ENCODE measurements at places on chromosomes 1 and 21.

DNA sequence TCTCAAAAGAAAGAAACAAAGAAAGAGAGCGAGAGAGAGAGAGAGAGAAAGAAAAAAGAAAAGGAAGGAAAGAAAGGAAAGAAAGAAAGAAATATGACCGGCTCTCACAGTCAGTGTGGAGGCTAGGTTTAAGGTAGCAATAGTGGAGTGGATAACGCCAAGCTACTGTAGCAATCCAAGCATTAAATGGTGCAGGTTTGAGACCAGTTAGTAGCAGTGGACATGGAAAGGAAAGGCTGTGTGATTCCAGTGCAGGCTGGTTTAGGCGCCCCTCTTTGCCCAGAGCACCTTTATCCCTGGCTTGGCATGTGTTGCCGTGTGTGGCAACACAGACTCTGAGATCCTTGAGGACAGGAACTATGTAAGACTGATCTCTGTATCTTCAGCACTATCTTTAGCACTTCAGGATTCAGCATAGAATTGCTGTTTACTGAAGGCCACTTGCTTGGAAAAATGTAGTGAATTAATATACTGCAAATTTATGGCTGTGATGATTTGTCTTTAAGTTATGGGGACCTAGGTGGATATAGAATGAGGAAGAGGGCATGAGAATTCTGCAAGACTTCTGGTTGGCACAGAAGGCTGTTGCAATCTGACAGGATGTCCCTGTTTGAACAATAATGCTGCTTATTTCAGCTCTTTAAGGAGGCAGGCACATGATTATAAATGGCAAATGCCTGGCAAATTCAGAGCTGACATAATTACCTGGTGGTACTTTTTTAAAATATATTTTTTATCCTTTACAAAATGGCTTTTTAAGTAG, 10.8 kb upstream of the OSBPL9 start:
- DNase-seq, result no peak

- DNase-seq, result no peak
Measured at GRCh38 chr1:61337981-61338848, 255.9 kb downstream of the NFIA start.

DNA sequence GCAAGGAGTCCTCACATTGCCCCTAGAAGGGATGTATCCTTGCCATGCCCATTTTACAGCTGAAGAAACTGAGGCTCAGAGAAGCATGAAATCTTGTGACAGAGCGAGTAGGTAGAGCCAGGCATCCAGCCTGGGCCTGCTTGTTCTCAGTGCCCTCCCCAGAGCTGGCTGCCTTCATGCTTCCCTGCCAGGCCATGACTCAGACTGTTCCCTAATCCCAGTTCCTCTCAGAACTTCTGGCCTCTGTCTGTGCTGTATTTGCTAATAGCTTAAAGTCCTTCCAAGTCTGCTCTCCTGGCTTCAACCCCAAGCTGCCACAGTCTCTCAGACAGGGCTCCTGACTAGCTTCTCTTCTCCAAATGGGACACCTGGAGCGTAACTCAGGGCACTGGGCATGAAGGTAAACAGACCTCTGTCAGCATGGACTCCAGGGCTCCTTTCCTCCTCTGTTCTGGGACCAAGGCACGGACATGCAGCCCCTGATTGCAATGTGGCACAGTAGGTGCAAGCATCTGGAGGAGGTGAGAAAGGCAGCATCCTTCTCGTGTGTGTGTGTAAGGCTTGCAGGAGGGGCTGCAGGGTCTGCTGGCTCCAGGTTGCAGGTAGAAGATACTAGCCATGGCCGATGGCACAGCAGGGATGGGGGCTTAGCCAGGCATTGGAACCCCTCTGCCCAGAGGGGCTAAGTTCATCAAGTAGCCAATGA, 122.7 kb downstream of the HMGB4 start:
- DNase-seq, result no peak

- DNase-seq, result no peak
Measured at GRCh38 chr1:31012210-31012924, 53.1 kb downstream of the PUM1 start.

DNA sequence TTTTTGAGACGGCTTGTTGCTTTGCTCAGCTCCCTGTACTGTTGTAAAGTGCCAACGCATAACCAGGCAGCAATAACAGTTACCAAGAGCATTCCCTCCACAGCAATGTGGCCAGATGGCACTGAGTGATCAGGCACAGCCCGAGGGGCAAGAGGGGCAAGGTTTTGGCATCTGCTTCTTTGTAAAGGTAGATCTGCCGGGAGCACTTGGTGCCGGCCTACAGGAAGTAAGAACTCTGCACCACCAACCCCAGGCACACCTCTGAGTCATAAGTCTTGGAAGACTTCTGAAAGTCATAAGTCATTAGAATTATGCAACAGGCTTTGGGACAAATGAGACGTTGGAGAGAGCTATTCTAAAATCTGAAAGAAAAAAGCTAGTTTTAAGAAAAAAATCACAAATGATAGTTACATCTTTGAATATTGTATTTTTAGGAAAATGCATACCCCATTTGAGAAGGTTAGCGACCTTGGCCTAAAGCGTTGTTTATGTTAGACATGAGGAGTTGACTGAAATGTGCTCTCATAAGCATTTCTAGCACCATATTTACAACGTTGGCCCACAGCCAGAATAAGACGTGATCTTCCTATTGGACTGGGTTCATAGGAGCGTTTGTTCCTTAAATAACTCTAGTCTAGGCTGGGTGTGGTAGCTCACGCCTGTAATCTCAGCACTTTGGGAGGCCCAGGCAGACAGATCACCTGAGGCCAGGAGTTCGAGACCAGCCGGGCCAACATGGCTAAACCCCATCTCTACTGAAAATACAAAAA, 37.7 kb upstream of the MAP10 start:
- no peak for DNase-seq

DNA sequence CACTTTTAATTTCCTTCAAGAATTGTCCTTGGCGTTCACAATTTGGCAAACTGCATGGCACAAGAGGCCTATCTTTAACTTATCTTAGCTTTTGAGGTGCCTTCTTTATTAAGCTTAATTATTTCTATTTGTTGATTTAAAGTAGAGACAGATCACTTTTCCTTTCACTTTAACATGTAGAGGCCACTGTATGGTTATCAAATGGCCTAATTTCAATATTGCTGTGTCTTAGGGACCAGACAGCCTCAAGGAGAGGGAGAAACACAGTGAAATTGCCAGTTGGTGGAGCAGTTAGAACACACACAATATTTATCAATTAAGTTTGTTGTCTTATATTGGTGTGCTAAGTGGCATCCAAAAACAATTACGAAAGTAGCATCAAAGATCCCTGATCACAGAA, 1013.9 kb downstream of the KCNT2 start:
- no peak for DNase-seq

DNA sequence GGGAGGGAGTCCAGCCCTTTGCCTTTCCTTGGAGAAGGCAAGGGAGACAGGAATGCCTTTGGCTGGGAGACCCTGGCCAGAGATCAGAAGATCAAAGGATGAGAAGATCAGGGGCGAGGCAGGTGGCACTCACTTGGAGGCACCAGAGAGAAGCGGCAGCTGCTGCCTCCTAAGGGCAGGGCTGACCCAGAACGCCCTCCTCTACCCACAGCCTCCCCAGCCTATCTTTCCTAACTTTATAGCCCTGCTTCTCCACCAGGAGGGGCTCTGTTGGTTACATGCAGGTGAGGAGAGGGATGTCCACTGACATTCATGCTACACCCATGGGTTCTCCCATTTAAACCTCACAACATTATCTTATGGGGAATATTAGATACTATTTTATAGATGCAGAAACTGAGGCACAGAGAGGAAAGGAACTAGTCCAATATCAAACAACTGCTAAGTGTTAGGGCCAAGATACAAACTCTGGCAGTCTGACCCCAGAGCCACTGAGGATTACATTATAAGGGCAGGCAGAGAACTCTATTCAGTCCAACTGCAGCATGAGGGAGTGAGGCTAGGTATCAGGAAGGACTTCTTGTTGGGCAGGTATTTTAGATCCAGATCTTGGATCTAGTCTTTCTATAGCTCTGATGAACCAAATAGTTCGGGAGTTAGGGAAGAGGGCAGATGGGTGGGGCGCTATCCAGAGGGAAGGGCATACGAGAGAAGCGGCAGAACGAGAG, 19.9 kb downstream of the LGR6 start:
- no peak for DNase-seq

GRCh38 chr1:235470741-235471439, 33.4 kb downstream of the B3GALNT2 start:
- DNase-seq, result no peak

- no peak for DNase-seq
Measured at GRCh38 chr1:74681449-74681848, 7.9 kb upstream of the ERICH3 start.

- DNase-seq, result no peak
Measured at GRCh38 chr1:235502601-235503402, 1.4 kb downstream of the B3GALNT2 start.

- no peak for DNase-seq
Measured at GRCh38 chr1:150187560-150187931, 37.8 kb downstream of the PLEKHO1 start.

DNA sequence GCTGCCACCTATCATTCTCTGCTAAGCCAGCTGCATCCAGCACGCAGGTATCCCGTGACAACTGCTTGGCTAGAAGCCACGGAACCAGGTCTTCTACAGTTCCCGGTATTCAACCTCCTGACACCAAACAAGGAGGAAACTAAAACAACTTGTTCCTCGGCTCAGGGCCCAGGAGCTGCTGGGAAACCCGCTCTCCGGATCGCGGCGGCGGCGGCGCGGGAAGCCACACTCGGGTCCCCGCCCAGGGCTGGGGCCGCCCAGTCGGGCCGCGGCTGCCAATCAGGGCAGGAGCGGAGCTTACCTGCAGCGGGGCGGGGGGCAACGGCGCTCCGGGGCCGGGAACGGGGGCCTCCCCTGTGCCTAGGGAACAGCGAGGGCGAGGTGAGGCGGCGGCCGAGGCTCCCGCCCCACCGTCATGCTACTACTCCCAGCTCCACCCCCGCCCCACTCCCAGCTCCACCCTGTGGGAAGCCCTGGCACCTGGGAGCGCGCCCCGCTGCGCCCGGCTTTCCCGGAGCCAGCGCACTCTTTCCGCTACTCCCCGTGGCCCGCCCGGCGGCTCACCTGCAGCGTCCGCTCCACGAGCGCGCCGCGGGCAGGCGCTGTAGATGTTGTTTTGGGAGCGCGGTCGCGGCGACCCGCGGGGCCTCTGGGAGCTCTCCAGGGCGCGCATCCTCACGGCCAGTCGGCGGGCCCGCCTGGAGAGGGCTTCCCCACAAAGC, 12.1 kb downstream of the IL24 start:
- peak; percentile 73 for DNase-seq

DNA sequence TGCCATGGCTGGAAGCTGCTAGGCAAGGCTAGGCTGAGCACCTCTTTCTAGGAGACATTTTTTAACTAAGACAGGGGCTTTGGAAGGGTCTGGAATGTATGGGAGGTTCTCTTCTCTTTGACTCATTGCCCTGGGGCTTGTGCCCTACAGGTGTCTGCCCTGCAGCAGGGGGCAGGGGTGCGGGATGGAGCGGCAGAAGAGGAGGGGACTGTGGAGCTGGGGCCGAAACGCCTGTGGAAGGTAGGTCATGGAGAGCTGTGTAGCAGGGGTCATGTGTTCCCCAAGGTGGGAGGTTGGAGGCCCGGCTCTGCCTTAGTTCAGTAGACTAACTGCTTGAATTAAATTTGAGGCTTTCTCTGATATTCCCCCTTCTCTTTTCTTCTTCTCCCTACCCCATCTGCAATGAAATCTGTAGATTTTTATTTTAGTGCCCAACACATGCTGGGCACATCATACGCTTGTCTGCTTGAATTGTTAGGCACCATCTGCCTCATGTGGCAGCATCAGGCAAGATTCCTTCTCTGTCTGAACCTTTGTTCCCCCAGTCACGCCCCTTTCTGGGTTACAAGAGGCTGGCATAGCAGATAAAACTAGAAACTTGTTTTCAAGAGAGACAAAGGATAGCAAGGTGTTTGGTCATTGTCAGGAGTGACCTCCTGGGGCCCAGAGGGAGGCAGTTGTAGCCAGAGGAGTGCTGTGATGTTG, 18.4 kb downstream of the PPFIA4 start:
- DNase-seq, result no peak

DNA sequence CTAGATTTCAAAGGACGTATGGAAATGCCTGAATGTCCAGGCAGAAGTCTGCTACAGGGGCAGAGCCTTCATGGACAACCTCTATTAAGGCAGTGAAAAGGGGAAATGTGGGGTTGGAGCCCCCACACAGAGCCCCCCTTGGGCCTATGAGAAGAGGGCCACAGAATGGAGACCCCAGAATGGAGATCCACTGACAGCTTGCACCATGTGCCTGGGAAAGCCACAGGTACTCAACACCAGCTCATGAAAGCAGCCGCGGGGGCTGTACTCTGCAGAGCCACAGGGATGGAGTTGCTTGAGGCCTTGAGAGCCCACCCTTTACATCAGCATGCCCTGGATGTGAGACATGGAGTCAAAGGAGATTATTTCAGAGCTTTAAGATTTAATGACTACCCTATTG, 108.7 kb downstream of the DMRTB1 start:
- DNase-seq, result no peak

DNA sequence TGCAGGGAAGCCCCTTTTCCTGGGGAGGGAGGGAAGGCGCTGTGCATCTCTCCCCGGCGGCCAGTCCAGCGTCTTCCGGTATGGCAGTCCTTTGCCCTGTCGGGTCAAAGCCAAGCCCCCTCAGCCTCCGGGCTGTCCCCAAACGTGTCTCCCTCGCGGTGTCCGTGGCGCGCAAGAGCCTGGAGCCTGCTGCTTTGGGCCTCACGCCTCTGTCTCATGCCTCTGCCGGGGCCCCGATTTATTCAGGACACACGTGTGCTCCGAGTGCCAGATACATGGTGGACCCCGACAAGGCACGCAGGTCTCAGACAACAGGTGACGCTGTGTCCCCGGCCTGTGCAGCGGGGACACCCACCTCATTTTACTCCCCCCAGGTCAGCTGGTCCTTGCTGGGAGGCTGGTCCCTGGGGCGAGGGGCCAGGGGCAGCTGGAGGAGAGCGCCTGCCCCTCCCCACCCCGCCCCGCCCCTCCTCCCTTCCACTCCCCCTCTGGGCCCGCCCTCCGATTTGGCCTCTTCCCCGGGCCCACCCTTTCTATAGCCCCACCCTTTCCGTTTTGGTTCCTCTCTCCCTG, 176.7 kb downstream of the CAMTA1 start:
- DNase-seq, result peak; percentile 41

DNA sequence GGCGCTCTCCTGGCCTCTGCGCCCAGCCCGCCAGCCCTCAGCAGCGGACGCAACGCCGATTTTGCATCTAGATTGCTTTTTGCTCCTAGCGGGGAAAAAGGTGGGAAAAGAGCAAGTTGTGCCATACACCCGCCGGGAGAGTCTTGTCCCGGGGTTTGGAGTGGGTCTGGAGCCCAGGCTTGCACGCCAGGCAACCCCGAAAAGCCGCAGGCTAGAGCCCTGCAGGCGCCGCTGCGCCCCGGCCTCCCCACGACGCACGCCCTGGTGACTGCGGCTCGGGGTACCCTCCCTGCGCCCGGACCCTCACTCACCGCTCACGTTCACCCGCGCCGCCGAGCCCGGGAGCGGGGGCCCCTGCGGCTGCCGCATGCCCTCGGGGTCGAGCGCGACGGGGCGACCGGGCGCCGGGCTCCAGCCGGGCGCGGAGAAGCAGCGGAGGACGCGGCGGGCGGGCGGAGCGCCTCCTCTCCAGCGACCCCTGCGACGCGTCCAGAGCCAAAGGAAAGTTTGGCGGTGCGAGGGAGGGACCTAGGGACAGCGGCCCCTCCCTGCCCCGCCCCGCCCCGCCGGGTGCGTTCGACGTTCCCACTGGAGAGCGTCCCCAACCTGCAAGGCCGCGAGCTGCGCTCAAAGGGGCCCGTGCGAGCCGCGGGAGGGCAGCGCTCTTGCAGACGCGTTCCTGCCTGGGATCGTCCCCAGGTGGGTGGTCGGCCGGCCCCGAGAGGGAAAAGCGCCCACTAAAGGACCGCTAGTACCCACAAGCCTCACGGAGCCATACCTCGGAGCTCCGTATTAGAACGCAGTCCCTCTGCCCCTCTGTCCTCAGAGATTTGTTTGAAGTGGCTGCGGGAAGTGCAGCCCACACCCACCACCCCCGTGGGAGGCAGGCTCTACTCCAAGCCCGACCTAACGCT, at the start of gene LPAR3:
Gene LPAR3, minus strand, starts transcription at position 502 of the 914 bp plus-strand sequence. CDS start 27,086 bp downstream, outside the sequence.
- peak; percentile 58 for DNase-seq

Measured in activated T-cell treated with anti-CD3 and anti-CD28 coated beads, Interleukin-2, amount 50 U/mL, for 24 hours (primary cell).